AG09309 (cell line): ENCODE measurements at places on chromosomes 13 and 19.
A peak's percentile ranks its signal among the peaks of the same experiment; 100 is the strongest.

DNA sequence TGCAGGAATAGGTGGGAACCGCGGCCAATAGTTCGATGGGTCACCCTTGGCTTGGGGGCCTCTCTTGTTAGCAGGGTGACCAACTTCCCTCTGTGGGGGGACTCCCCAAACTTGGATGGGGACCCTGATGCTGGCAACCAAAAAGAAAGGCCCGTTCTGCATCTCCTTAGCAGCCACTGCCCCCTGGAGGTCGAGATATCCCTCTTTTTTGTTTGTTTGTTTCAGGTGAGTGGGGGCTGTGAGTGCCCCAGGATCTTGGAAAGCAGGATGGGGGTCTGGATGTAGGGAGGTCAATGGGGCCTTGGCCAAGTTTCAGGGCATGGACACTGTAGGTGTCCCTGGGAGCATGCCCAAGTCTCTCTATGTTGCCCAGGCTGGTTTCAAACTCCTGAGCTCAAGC is 7.7 kb upstream of the CRTC1 start:
- no peak for DNase-seq

- no peak for DNase-seq
These were observed 20.5 kb downstream of the DZIP1 start for GRCh38 chr13:95624020-95624419.

GRCh38 chr19:21574607-21575006 is 69.2 kb downstream of the ZNF429 start:
- DNase-seq = no peak

DNA sequence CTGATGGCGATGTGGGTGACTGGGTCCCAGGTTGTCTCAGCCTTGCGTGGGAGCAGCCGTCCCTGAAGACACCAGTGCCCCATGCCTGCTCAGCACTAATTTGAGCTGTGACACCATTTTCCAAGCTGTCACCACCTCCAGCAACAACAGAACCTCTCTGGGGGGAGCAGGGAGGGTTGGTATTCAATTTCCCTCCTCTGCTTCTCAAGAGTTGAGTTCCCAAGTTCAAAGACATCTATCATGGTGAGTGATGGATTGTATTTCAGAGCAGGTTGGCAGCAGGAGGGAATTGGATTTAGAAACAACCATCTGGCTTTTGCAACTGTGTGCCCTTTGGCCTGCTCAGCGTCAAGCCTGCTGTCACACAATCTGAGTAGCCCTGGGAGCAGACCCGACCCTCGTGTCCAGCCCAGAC is 46.9 kb upstream of the UQCRFS1 start:
- no peak for DNase-seq

- no peak for DNase-seq
These were observed 83.5 kb downstream of the ZNF557 start for GRCh38 chr19:7153022-7153421.

DNA sequence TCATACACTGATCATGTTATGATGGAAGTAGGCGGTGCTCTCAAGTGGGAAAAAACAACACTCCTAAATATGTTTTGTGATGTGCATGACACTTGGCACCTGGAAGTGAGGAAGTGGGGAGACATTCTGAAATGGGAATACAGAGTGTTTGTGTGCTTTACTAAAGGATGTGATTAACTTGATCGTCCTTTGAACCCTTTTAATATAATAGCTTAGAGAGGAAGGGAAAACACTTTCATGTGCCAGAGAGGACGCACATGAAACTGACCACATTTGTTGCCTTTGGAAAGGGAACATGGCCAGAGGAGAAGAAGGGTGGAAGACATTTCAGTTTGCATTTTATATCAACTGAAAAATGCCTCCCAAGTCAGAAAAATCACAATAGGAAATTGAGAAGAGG is 31.4 kb downstream of the SMAD9 start:
- no peak for DNase-seq

DNA sequence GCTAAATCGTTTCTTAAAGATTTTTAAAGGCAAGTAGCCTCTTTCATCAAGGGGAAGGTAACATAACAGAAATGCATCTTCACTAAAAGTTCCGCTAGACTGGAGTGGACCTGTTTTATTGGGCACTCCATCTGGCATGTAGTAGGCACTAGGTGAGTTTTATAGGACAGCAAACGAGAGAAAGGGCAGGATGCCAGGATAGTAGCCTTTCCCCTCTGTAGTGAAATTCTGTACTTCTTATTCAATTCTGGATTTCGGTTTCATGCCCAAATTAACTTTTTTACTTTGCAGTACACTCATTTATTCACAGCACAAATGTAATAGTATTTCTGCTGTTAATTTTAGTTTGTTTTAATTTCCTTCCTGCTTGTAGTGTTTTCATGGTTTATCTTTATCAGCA is 45.2 kb downstream of the GPR180 start:
- DNase-seq = no peak

DNA sequence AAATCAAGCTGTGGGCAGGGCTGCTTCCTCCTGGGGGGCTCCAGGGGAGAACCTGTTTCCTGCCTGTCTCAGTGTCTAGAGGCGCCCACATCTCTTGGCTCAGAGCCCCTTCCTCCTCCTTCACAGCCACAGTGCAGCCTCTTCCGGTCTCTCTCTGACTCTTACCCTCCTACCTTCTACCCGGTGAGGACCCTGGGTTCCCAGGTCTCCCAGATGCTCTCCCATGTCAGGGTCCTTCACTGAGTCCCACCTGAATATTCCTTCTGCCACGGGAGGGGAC is 153.1 kb downstream of the KDM4B start:
- DNase-seq = no peak

DNA sequence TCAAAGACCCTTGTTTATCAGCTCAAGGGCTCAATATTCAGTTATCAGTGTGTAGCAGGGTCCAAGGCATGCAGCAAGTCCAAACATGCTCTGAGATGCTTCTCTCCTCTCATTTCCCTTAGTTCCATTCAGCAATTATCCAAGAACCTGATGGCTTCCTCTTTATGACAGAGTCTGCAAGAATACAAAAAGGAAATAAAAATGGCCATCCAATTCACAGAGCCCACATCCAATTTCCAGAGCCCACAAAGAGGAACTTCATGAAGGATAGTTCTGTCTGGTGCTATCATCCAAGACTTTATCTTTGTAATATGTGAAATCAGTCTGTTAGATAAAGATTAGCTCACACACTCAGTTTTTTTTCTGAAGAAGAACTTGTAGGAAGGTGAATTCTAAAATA is 217.2 kb downstream of the LACC1 start:
- no peak for DNase-seq

DNA sequence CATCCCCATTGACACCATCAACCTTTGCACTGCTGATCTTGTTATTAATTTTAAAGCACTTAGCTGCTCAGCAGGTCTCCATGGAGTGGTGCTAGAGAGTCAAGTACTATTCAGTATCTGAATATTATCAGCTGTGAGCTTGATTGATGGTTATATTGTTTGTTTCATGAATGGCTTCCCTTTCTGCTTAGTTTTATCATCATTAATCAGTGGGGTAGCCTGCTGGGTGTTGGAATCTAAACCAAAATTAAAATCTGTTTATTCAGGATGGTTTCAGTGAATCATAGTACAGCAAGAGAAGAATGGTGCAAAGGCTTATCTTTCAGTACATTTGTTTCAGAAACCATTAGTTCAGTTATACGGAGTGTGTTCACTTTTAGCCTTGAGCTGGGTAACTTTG is 42.5 kb upstream of the SCEL start:
- DNase-seq = no peak

DNA sequence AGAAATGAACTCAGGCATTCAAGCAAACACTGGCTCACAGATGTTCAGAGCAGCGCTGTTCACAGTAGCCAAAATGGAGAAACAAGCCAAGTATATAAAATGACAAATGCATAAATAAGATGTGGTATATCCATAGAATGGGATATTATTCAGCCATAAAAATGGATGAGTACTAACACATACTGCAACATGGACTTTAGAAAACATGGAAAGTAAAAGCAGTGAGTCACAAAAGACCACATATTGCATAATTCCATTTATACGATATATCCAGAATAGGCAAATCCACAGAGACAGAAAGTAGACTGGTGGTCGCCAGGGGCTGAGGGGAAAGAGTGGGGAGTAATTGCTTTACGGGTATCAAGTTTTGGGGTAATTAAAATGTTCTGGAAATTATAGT is 6.6 kb downstream of the ZNF837 start:
- no peak for DNase-seq

GRCh38 chr13:50126263-50126992 is 111.2 kb downstream of the KCNRG start:
- DNase-seq = no peak

GRCh38 chr13:94480672-94481145 is 1.2 kb upstream of the DCT start:
- DNase-seq = peak; percentile 35

- DNase-seq = peak; percentile 63
These were observed at the start of gene ZNF112 for GRCh38 chr19:44356383-44357111. TSS of gene ZNF112 (minus strand) at chr19:44356680. CDS start at chr19:44340539, 16,141 bp downstream.

DNA sequence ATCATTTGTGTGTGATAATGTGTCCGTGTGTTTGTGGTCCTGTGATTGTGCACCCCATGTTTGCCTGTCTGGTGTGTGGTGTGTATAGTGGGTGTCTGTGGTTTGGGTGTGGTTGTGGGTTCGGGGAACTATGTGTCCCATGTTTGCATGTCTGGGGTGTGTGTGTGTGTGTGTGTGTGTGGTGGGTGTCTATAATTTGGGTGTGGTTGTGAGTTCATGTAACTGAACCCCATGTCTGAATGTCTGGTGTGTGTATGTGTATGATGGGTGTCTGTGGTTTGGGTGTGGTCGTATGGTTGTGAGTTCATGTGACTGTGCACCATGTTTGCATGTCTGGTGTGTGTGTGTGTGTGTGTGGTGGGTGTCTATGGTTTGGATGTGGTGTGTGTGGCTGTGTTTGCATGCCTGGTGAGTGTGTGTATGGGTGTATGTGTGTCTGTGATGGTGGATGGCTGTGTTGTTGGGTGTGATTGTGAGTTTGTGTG is 11.1 kb upstream of the NFIX start:
- no peak for DNase-seq

DNA sequence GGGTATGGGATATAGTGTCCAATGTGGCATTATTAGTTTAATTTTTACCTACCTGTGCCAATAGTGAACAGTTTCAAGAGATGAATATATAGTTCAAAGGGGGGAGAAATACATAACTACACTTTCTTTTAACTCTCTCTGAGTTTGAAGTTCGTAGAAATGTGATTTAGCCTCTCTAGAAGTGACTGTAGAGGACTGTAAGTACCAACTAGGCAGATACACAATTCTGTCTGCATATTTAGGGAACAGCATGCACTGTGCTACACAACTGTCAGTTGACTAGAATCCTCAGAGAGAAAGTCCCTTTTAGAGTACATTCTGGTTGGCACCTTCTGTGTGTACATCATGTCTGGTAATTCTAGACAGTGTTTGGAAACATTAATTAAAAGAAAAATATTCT is 17.5 kb upstream of the ZNF90 start:
- no peak for DNase-seq

DNA sequence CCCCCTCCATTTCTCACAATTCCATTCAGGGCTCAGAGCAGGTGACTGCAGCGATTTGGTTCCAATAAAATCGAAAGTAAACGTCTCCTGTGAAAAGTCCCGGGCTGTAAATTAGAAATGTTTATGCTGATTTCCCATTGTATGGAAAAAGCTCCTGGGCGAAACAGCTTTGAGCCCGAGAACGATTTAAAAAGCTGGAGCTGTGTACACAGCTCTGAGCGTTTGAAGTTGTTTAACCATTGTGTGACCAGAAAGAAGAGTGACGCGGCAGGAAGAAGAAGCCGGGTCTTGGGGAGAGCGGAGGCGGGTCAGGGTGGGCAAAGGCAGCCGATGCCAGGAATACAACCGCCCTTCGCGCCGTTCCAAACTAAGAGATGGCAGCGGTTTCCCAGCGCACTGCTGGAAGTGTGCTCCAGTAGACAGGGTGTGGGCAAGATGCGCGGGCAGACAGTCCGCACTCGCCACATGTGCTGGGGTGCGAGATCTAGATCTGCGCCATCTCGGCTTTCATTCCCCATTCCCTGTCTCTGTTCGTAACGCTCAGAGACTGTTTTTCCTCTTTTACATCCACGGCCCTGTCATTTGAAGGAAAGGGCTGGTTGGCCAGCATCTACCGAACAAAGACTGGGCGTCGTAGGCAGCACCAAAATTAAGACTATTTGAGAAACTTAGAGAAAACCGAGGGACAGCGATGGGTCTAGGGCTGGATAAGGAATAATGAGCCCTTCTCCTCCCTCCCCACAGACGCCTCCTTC is 960 bp upstream of the GSX1 start:
- DNase-seq = no peak

- no peak for DNase-seq
These were observed 5.1 kb downstream of the GAMT start for GRCh38 chr19:1396019-1396767.

GRCh38 chr13:113063091-113063491 is 42.5 kb upstream of the F7 start:
- no peak for DNase-seq
